ENCODE measurements at places on chromosomes 5 and 9.

GRCh38 chr5:66519626-66520025 is 76.6 kb upstream of the MAST4 start:
- DNase-seq = no peak

GRCh38 chr5:116532762-116533525 is 41.7 kb downstream of the SEMA6A start:
- no peak for DNase-seq

GRCh38 chr9:126459126-126459525 is 132.5 kb downstream of the MVB12B start:
- DNase-seq = no peak

DNA sequence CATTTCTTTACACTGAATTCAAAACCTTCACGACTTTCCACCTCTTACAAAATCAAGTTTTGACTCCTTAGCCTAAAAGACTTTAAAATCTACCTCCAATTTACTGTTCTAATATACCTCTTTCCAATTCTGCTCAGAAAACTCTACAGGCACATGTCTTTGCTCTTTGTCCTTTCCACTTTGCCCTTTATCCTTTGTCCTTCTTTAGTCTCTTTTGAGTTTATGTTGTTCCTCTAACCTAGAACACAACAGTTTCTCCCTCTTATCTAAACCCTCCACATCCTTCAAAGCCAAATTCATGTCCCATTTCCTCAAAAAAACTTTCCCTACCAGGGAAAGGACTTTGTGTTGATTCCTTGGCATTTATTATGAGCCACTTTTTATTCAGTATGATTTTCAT is 1.4 kb downstream of the CDKL3 start:
- no peak for DNase-seq

DNA sequence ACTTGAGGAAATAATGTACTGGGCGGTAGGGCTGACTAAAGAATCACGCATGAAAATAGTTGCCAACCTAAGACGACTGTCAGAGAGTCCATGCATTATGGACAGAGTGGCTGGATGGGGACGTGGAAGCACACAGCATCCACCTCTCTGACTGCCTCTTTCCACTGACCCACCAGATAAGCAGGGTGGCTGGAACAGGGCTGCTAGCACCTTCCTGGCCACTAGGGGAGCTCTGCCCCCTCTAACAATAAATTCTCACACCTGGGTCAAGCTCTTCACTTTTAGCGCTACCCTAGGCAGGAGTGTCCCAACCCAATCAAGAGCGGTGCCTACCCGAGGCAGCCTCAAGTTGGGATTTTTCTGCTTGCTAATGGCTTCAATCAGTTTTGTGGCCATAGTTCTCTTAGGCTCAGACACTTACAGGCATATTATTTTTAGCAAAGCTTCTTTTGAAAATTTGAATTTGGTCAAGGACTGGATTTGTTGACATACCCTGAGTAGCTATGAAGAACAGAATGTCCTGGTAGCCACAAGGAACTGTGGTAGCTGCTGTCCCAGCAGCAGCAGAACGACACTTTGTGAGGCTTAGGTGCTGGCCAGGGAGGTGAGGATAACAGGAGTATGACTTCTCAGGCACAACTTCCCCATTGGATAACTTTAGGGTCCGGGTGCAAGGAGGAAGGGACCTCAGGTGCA is 6.9 kb upstream of the TPM2 start:
- DNase-seq = peak; percentile 73

- DNase-seq = no peak
Observed at GRCh38 chr9:95229230-95229915, 88.1 kb downstream of the FANCC start.

GRCh38 chr9:87383344-87384150 is 114.1 kb upstream of the DAPK1 start:
- DNase-seq = no peak

DNA sequence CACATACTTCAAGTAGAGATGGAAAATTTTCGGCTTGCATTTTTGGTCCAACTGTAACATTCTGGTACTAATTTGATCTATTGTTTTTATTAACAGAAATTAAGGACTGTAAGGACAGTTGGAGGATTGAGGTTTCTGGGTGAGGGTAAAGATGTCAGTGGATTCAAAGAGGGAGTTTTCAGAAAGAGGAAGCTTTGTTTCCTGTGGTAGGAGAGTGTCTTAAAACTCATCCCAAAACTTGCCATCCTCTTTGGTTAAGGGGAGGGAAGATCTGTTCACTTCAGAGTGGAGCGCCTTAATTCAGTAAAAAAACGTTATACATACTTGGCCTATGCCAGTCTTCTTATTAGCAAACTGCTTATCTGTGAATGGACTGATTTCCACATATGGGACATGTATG is 13.8 kb downstream of the CNTRL start:
- DNase-seq = no peak

GRCh38 chr5:81268521-81269196 is 32.7 kb upstream of the ZCCHC9 start:
- no peak for DNase-seq

GRCh38 chr5:113147101-113147508 is 170.5 kb downstream of the DCP2 start:
- DNase-seq = no peak

DNA sequence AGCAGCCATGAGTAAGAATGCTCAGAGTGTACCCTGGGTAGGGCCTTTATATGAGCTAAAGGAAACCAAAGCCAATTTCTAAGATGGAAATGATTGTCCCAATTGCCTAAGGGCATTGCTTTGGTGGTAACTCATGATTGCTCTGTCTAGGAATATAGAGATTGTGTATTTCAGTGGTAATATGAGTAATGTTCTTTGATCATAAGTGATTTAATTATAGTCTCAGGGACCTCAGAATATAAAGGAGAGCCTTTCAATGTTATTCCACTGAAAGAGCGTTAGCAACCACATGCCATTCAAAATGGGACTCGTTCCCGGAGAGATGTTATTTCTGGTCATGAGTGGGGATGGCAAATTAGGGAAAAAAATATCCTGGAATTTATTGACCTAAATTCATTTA is 340.5 kb downstream of the ARHGEF28 start:
- DNase-seq = no peak

DNA sequence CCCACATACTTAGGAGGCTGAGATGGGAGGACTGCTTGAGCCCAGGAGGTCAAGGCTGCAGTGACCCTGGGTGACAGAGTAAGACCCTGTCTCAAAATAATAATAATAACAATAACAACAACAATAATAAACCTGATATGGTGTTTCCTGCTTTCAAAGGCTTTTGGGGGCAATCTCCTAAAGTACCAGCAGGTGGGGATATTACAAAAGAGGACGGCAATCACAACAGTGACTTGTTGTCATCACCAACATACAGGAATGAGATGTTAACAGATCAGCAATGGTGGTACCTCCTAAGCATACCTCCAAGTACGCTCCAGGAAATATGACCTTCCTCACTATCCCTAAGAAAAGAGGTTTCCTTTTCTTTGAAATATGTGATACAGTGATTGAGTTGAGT is 91.1 kb upstream of the RNF180 start:
- no peak for DNase-seq

- DNase-seq = no peak
Observed at GRCh38 chr5:114252226-114252625, 109.6 kb upstream of the KCNN2 start.

DNA sequence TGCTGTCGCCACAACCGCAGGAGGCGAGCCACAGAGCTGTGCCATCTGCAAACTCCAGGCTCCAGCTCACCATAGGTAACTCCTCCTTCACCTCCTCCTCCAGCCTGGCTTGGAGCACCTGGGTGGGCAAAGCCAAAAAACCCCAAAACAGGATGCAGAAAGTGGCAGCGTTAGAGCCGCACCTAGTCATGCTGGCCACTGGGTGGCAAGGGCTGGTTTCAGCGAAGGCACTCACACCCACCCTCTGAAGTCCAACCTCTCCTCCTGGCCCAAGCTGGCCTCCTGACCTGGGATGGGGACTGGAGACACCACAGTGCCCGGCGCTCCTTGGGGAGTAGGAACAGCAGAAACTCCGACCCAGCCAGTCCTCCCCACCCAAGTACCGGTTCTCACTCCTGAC is 28.7 kb upstream of the ZNF354B start:
- no peak for DNase-seq

- DNase-seq = no peak
Observed at GRCh38 chr9:95649801-95650213, 133.0 kb upstream of the PTCH1 start.

DNA sequence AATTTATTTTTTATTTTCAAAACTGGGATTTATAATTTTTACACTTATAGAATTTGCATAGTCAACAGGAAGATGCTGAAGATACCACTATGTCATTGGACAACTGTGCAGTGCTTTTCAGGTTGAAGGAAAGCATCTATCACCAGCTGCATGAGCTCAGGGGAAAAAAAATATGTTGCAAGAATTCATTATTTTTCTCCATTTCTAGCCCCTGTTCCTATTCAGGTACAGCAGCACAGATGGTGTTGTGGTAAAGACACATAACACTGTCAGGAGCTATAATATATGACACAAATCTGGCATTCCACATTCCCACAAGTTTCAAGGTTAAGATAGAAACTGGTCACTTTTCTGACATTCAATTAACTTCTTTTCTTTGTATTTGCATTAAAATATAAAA is 1088.6 kb downstream of the MAT2B start:
- DNase-seq = no peak

Measured in left colon (tissue), 2 donors.